Tibial nerve (tissue), 4 donors: ENCODE measurements at places on chromosomes 16 and 17. TPM values are rescaled to one million over a fixed set of nuclear protein-coding genes. Genes with fewer than 3 reads are reported as not detected.

DNA sequence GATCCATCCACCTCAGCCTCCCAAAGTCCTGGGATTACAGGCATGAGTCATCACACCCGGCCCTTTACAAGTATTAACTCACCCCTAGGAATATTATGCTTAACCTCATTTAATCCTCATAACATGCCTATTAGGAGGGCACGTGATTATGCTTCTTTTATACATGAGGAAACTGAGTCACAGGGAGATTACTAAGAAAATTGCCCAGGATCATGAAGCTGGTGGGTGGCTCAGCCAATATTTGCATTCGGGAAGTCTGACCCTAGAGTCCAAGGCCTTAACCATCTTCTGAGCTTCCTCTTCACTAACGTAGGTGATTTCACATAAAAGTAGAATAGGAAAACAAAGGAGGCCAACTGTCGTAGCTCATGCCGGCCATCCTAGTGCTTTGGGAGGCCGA lies 19.0 kb upstream of the SNN start:
- H3K4me1 ChIP-seq: no peaks in the 10 kb centered on the region
- H3K27ac ChIP-seq: no peak overlapping the region
- no peak for DNase-seq
- H3K27me3 ChIP-seq: no peaks in the 10 kb centered on the region

GRCh38 chr17:81955756-81956544 lies 5.0 kb downstream of the NOTUM start:
- H3K4me3 ChIP-seq: no peak overlapping the region
- H3K36me3 ChIP-seq: no peaks in the 10 kb centered on the region
- no peak for DNase-seq
- H3K27me3 ChIP-seq: no peaks in the 10 kb centered on the region

DNA sequence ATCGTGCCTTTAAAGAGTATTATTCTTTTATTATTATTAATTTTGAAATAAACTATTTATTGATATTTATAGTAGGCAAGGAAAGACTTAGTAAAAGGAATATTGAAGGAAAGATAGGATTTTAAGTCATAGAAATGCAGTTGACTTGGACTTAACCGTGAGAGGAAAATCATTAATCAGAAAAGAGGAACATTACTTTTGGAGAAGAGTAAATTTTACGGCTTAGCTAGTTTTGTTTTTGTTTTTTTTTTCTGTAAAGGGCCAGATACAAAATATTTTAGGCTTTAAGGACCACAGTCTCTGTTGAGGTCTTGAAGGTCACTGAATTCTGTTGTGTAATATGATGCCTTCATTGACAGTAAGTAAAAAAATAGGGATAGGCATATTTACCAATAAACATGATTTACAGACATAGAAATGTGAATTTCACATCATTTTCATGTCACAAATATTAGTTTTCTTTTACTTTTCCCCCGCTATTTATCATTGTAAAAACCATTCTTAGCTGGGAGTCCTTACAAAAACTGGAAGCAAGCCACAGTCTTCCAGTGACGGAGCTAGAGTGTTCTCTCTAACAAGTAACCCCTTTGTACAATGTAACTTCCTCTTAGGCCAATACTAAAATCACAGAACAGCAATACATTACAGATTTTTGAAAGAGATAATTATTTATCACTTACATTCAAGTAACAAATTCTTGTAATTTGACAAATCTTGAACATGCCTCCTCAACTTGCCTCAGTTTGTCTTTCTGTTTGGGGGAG lies 2.3 kb upstream of the KCNJ16 start:
- H3K27ac ChIP-seq: peak overlapping the region; percentile 78
- H3K27me3 ChIP-seq: no peaks in the 10 kb centered on the region
- DNase-seq: no peak
- H3K4me1 ChIP-seq: peaks cover 9% of the 10 kb centered on the region

GRCh38 chr17:73112246-73112645 lies 19.8 kb upstream of the SLC39A11 start:
- no peak overlapping the region for H3K27ac ChIP-seq
- no peak overlapping the region for H3K4me3 ChIP-seq
- H3K27me3 ChIP-seq: no peaks in the 10 kb centered on the region
- H3K36me3 ChIP-seq: no peaks in the 10 kb centered on the region
- H3K4me1 ChIP-seq: no peaks in the 10 kb centered on the region

- H3K27me3 ChIP-seq: no peaks in the 10 kb centered on the region
- no peak overlapping the region for H3K27ac ChIP-seq
- DNase-seq: no peak
- H3K36me3 ChIP-seq: no peaks in the 10 kb centered on the region
Observed at GRCh38 chr16:54265575-54266107, 20.9 kb downstream of the IRX3 start.

GRCh38 chr17:42378959-42379594 lies 9.2 kb downstream of the STAT3 start:
- peak overlapping the region; percentile 32 for H3K4me3 ChIP-seq
- no peaks in the 10 kb centered on the region for H3K4me1 ChIP-seq
- peak overlapping the region; percentile 82 for H3K27ac ChIP-seq
- H3K27me3 ChIP-seq: no peaks in the 10 kb centered on the region
- no peak for DNase-seq

DNA sequence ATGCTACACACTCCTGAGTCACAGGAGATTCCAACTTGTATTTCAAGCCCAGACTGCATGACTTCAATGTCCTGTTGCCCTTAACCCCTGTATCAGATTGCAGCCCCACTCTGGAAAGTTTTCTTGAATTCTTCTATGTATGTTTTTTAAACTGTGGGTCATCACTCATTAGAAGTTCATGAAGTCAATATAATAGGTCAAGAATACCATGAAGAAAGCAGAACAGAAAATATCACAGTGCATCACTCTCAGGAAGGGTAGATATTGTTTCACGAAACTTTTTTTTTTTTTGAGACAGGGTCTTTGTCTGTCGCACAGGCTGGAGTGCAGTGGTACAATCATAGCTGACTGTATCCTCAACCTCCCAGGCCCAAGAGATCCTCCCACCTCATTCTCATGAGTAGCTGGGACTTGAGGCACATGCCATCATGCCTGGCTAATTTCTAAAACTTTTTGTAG lies 20.5 kb downstream of the PRKCB start:
- H3K27ac ChIP-seq: no peak overlapping the region
- DNase-seq: no peak

- peak; percentile 40 for DNase-seq
- H3K36me3 ChIP-seq: no peaks in the 10 kb centered on the region
- no peaks in the 10 kb centered on the region for H3K27me3 ChIP-seq
- H3K4me1 ChIP-seq: peaks cover 27% of the 10 kb centered on the region
Observed at GRCh38 chr16:75011634-75012307, 12.9 kb downstream of the ZNRF1 start.

DNA sequence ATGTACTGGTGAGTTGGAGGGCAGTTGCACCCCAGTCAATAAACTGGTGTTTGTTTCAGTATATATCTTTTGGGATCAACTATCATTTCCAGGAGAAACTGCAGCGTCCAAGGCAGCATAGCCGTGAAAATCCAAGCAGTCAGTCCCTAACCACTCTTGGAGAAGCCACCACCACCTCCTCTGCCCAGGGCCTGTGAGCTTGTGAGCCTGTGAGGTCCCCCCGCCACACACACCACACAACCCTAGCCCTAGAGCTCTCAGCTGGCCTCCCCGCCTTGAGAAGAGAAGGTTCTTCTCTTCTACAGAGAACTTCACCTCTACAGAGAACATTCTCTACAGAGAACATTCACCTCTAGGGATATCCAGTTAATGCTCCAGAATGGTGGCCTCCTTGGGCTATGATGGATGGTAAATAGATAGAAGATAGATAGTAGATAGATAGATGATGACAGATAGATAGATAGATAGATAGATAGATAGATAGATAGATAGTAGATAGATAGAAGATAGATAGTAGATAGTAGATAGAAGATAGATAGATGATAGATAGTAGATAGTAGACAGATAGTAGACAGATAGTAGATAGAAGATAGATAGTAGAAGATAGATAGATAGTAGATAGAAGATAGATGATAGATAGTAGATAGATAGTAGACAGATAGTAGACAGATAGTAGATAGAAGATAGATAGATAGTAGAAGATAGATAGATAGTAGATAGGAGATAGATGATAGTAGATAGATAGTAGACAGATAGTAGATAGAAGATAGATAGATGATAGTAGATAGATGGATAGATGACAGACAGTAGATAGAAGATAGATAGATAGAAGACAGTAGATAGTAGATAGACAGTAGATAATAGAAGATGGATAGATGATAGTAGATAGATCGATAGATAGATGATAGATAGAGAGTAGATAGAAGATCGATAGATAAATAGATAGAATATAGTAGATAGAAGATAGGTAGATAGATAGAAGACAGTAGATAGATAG lies 13.7 kb downstream of the ALOX15B start:
- no peak overlapping the region for H3K27ac ChIP-seq
- DNase-seq: no peak
- H3K27me3 ChIP-seq: no peaks in the 10 kb centered on the region
- H3K4me3 ChIP-seq: no peak overlapping the region

GRCh38 chr17:82021900-82022309 lies 773 bp downstream of the CENPX start:
- peaks cover 18% of the 10 kb centered on the region for H3K4me1 ChIP-seq
- H3K4me3 ChIP-seq: peak overlapping the region; percentile 73
- no peaks in the 10 kb centered on the region for H3K27me3 ChIP-seq
- H3K36me3 ChIP-seq: peaks cover 36% of the 10 kb centered on the region
- peak overlapping the region; percentile 87 for H3K27ac ChIP-seq

DNA sequence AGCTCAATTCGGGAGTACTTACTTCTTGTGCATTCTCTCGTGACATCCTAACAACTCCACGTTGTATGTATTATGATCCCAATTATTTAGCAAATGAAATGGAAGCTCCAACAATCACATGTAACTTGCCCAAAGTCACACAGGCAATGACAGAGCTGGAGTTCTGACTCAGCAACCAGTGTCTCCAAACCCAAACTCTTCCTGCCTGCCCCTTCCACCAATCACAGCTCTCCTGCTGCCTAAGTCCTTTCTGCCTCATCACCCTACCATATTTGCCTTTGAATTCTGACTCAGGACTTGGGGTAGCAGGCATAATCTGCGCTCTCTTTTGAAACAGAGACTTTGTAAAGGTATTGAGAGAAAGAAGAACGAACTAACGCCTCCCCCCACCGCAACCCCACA lies 245.2 kb upstream of the MAF start:
- H3K27me3 ChIP-seq: no peaks in the 10 kb centered on the region
- no peak overlapping the region for H3K27ac ChIP-seq
- DNase-seq: no peak
- no peaks in the 10 kb centered on the region for H3K4me1 ChIP-seq
- H3K4me3 ChIP-seq: no peak overlapping the region

CTF1 gene
- total RNA-seq: 2.7 TPM

LLGL1 gene
- total RNA-seq: 26.7 TPM

DRC7 gene
- total RNA-seq: not detected

MT1A gene
- not detected for total RNA-seq

NUFIP2 gene
- 31.2 TPM for total RNA-seq

NUP85 gene
- total RNA-seq: 55.9 TPM

PLLP gene
- 162 TPM for total RNA-seq

G6PC1 gene
- not detected for total RNA-seq
